ENCODE measurements at places on chromosomes 16 and 17. TPM values are rescaled to one million over a fixed set of nuclear protein-coding genes. Genes with fewer than 3 reads are reported as not detected.

- no peaks in the 10 kb centered on the region for H3K36me3 ChIP-seq
- H3K27ac ChIP-seq: no peak overlapping the region
- H3K27me3 ChIP-seq: no peaks in the 10 kb centered on the region
Observed at GRCh38 chr16:2826591-2827373, 3.3 kb upstream of the ZG16B start.

DNA sequence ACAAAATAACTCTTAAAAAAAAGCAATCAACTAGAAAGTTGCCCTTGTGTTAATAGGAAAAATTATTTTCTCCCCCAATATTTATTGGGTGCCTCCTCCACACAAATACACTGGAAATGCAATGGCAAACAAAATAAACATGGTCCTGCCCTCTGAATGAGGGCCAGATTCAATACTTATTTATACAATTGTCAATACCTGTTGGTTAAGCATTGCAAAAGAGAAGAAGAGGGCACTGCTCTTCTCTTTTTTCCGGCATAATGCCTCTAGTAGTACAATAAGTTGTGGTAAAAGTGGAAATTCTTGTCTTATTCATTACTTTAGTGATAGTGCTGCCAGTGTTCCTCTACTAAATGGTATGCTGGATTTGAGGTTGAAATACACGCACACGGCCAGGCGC lies 22.5 kb upstream of the ALDH3A2 start:
- H3K27me3 ChIP-seq: no peaks in the 10 kb centered on the region
- H3K27ac ChIP-seq: no peak overlapping the region
- no peak overlapping the region for H3K4me3 ChIP-seq
- H3K4me1 ChIP-seq: no peaks in the 10 kb centered on the region

DNA sequence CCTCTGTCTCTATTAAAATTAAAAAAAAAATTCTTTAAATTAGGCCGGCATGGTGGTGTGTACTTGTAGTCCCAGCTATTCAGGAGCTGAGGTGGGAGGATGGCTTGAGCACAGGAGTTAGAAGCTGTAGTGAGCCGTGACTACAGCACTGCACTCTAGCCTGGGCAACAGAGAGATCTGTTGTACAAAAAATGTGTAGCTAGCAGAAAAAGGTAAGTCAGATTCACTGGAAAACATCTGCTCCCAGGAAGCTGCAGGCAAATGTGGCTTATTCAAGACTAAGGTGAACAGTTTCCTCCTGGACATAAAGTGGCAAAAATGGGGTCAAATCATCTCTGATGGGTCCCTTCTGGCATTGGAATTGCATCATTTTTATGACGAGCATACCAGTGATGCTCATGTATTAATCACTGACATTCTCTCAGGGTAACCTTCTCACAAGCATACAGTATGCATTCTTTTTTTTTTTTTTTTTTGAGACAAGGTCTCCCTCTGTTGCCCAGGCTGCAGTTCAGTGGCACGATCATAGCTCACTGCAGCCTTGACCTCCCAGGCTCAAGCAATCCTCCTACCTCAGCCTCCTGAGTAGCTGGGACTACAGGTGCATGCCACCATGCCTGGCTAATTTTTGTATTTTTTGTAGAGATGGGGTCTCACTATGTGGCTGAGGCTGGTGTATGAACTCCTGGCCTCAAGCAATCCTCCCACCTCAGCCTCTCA lies 48.7 kb downstream of the CPPED1 start:
- no peak overlapping the region for H3K27ac ChIP-seq
- H3K4me1 ChIP-seq: peaks cover 6% of the 10 kb centered on the region
- no peak for DNase-seq
- H3K4me3 ChIP-seq: no peak overlapping the region
- H3K27me3 ChIP-seq: no peaks in the 10 kb centered on the region

DNA sequence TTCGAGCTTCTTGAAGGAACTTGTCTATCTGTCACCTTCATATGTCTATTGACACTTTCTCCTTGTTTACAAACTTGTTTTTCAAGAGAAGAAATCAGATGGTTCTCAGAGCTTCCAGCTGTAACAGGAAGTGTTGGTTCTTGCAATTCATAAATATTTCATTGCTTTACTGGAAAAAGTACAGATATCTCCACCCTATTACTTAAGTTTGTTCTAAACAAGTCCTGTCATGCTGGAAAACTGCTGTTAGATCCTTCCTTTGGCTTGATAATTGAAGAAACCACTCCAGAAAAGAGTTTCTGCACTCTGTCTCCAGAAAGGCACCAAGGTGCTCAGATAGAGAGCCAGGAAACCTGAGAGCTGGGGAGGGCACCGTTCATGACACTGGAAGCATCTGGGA lies 181.6 kb downstream of the DNAH9 start:
- H3K27me3 ChIP-seq: no peaks in the 10 kb centered on the region
- no peak overlapping the region for H3K27ac ChIP-seq
- no peaks in the 10 kb centered on the region for H3K4me1 ChIP-seq
- DNase-seq: no peak

DNA sequence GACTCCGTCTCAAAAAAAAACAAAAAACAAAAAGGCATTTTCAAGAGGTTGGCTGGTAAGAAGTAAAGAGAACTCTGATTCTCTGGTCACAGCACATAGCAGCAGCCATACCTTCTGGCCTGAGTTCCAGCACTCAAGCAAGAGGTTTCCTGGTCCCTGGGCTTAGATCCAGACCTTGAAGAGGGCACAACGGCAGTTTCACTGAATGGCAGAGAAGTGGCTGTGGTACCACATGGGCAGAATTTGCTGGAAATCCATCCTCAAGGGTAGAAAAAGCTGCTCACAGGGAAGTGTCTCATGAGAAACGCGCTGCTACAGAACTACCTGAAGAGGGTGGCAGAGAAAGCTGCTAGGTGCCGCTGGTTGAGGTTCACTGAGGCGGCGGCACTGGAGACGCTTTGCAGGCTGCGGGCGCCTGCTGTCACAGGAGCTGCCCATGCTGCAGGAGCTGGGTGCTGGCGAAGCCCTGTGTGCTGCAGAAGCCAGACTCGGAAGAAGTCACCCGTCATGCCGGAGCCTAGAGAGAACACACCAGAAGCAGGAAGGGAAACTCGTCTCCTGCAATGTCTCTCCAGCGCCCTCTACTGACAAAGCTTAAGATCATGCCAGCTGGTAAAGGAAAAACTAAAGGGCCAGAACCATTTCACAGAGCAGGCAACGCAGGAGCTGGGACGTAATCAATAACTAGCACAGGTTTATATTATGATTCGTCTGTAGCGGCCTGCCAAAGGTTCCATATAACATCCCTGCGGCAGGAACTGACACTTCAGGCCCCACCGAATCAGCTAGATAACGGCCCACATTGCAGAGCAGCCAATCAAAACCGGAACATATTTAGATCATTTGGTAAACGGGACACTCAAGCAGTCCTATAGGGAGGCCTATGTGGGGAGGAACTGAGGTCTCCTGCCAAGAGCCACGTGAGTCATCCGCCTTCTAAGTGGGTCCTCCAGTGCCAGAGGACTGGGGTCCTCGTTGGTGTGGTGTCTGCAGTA lies 5.4 kb upstream of the ZNF213 start:
- peak overlapping the region; percentile 56 for H3K4me3 ChIP-seq
- H3K4me1 ChIP-seq: peaks cover 35% of the 10 kb centered on the region
- peaks cover 12% of the 10 kb centered on the region for H3K36me3 ChIP-seq
- peak; percentile 85 for DNase-seq
- H3K27me3 ChIP-seq: no peaks in the 10 kb centered on the region

GRCh38 chr17:67829331-67829730 lies 4.0 kb downstream of the BPTF start:
- no peak overlapping the region for H3K4me3 ChIP-seq
- peaks cover 50% of the 10 kb centered on the region for H3K4me1 ChIP-seq
- H3K27ac ChIP-seq: no peak overlapping the region
- DNase-seq: no peak
- H3K27me3 ChIP-seq: no peaks in the 10 kb centered on the region

DNA sequence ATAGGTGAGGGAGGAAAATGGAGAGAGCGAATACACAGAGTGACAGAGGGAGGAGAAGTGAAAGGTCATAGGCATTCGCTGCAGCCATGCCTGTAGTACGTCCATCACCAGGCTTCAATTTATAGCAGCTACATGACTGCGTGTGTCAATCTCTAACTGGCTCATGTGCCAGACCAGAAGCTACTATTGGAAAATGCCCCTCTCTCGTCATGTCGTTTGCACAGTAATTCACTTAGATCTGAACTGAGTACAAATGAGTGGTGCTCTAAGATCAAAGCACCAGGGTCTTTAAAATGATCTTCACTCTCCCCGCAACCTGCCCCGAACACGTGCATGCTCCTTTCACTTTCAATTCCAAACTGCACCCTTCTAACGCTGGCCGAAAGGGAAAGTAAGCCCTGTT lies 51.3 kb downstream of the ADCY9 start:
- H3K27me3 ChIP-seq: no peaks in the 10 kb centered on the region
- H3K36me3 ChIP-seq: no peaks in the 10 kb centered on the region
- no peak for DNase-seq
- H3K4me1 ChIP-seq: peaks cover 19% of the 10 kb centered on the region

- no peak overlapping the region for H3K4me3 ChIP-seq
- H3K4me1 ChIP-seq: no peaks in the 10 kb centered on the region
Observed at GRCh38 chr16:5328546-5328945, 231.0 kb upstream of the EEF2KMT start.

DNA sequence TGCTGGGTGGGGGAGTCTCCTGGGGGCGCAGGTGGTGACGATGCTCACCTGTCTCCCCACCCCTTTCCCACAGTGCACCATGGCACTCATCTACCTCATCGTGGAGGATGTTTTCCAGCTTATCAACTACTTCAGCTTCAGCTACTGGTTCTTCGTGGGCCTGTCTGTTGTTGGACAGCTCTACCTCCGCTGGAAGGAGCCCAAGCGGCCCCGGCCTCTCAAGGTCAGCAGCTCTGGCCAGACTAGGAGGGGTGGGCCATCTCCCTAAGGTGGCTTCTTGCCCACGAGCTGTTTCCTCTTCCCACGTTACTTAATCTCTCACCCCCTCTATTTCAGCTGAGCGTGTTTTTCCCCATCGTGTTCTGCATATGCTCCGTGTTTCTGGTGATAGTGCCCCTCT lies 14.5 kb downstream of the SLC7A6OS start:
- DNase-seq: no peak
- H3K27me3 ChIP-seq: no peaks in the 10 kb centered on the region
- no peaks in the 10 kb centered on the region for H3K4me1 ChIP-seq
- peaks cover 51% of the 10 kb centered on the region for H3K36me3 ChIP-seq
- no peak overlapping the region for H3K4me3 ChIP-seq
- H3K27ac ChIP-seq: no peak overlapping the region

The ACSF2 gene
- 101 TPM for total RNA-seq

GRCh38 chr16:88585927-88586581 lies 15.9 kb downstream of the ZC3H18 start:
- H3K27me3 ChIP-seq: no peaks in the 10 kb centered on the region
- H3K4me3 ChIP-seq: no peak overlapping the region
- no peaks in the 10 kb centered on the region for H3K4me1 ChIP-seq
- DNase-seq: no peak

The TPPP3 gene
- 99.5 TPM for total RNA-seq

DNA sequence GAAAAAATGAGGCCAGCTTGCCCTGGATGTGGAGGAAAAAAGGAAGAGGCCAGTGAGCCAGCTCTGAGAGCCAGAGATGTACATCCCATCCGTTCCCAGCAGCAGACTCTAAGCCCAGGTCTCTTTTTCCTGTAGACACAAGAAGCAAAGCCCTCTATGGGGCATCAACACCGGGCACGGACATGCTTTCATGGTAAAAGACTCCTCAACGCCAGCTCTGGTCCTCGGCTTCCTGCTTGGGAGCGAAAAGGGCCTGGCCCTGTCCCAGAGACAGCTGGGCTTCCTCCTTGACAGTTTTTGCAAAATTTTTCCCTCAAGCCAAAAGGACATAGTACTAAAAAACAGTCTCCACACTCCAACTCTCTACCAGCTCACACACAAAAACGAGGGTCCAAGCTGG lies 27.1 kb downstream of the PELP1 start:
- H3K4me3 ChIP-seq: no peak overlapping the region
- H3K4me1 ChIP-seq: peaks cover 7% of the 10 kb centered on the region
- DNase-seq: no peak
- peak overlapping the region; percentile 7 for H3K27ac ChIP-seq
- H3K27me3 ChIP-seq: no peaks in the 10 kb centered on the region
- H3K36me3 ChIP-seq: peaks cover 62% of the 10 kb centered on the region

Data from upper lobe of left lung (tissue), 6 donors.